Activated naive CD4-positive, alpha-beta T cell (primary cell): ENCODE measurements at places on chromosomes 11 and 22.
A peak's percentile ranks its signal among the peaks of the same experiment; 100 is the strongest.

DNA sequence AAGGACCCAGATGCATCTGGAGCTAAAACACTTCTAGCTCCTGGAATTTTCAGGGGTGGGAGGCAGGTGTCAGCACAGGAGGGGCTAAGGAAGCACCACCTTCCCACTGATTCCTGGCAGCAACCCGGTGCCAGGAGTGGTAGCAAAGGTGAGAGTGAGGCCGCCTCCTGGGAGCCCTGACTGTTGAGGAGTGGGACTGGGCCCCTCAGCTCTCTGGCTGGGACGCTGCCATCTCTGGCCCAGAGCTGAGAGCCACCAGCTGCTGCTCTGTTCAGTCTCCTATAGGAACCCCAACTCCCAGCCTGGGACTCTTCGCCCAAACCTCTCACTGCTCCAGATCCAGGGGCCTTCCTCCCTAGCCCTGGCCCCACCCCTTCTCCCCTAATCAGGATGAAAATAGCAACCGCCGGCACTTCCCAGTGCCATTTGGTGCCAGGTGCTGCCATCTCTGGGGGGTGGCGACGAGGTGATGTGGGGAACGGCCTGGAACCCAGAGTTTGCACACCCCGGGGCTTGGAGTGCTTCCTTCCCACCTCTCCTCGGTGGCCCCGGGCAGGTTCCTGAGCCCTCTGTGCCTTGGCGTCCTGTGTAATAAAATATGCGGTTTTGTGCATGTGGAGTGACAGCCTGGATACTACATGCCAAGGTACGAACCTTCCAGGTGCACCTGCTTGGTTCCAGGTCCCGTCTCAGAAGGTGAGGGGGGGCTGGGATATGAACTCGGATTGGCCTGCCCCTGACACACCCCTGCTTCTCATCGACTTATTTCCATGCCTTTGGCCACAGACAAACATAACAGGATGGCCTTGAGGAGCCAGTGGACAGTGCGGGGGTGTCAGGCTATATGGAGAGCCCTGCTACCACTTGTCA is 35.7 kb upstream of the CELSR1 start:
- no peak for DNase-seq

GRCh38 chr11:131624531-131624930 is 254.1 kb downstream of the NTM start:
- no peak for DNase-seq

GRCh38 chr11:117191680-117192400 is 7.3 kb upstream of the TAGLN start:
- no peak for DNase-seq

DNA sequence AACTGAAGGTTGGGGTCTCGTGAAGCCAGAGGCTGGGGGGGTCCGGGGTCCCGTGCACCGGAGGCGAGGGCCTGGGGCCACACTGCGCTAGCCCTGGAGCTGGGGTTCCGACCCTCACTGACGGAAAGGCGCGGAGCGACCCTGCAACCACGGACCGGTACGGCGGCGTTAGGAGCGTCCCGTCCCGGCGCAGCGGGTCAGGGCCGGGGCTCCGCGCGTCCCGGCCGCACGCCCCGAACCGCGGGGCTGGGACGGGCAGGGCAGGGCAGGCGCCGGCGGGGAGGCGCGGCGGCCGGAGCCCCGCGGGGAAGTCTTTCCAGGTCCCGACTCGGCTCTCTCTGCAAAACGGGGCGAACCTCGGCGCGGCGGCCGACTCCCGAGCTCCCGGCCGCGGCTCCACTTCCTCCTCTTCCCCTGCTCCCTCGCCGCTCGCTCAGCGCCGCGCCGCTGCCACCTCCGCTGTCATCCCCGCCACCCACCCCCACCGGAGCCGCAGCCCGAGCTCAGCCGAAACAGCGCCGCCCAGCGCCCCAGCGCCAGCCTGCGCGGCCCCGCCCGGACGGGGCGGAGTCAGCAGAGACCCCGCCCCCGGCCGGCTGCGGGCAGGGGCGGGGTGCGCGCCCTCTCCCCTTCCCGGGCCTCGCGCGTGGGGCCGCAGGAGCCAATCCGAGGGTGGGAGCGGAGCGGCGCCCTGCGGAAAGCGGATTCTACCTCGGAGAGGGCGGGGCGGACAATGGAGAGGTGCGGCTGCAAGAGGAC is at the start of gene GDPD5:
GDPD5 (minus strand) TSS at position 509 of the 759 bp plus-strand sequence. CDS start 48,206 bp downstream, outside the sequence.
- DNase-seq = peak; percentile 68

DNA sequence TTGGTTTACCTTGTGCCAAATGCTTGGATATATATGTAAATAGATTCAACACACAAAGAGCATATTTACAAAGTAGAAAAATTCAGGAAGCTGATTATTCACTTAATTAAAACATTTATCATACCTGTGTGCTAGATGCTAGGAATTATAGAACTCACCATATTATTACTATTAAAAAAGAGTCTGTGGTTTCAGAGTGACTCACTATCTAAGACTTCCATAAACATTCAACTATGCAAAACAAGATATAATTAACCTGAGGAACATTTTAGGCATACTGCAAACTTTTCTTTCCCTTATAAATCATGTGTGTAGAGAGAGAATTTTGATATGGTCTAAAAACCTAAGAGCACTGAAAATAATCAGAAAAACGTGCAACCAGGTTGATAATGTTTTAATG is 27.3 kb downstream of the CTSC start:
- no peak for DNase-seq
